Stimulated activated CD4-positive, alpha-beta T cell treated with anti-CD3 and anti-CD28 coated beads, Interleukin-1b, Interleukin-23, amount 100 ng/mL, for 1 hour (primary cell): ENCODE measurements at places on chromosomes 5 and 9.

GRCh38 chr5:78779771-78780616, 131.4 kb upstream of the LHFPL2 start:
- no peak for DNase-seq

DNA sequence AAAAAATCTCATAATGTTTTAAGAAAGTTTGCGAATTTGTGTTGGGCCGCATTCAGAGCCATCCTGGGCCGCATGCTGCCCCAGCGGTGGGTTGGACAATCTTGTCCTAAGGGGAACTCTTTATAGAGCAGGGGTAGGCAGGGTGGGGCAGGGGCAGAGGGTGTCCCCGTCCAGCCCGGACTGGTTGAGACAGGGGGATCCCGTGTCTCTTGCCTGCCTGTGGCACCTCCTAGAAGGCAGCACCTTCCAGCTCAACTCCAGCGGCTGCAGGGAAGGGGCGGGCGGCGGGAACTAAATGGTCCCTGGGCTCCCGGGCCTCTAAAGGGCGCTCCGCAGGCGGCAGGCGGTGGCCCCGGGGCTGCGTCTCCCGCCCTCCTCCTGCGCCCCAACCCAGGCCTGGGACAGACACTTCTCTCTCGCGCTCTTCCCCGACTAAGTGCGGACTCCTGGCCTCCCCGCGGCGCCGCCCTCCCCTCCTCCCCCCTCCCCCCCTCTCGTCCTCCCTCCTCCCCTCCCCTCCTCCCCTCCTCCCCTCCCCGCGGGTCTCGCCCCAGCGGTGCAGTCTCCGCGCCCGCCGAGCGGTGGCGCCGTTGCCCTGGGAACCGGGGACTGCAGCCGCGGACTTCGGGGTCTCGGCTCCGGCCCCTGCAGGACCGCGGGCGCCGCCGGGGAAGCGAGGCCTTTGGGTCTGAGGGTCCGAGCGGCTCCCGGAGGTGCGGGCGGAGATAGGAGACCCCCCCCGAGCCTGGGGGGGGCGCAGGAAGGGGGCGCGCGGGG, 132.6 kb downstream of the MRPL36 start:
- DNase-seq = peak; percentile 28

DNA sequence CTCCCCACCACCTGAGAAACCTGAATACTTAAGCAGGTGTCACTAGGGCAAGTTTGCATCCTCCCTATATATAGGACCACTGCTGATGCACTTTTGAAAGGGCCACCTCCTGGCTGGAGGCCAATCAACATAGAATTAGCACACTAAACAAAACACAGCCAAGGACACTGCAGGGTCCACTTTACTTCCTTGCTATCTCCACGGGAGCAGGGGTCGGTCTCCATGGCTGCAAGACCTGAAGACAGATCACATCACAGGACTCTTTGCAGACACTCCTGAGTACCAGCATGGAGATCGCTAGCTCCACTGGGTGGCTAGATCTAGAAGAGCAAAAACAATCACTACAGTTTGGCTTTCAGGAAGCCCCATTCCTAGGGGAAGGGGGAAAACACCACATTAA, 72.3 kb downstream of the C9orf153 start:
- DNase-seq = no peak

- DNase-seq = no peak
These were observed 38.0 kb downstream of the TGFBI start for GRCh38 chr5:136066661-136067271.

DNA sequence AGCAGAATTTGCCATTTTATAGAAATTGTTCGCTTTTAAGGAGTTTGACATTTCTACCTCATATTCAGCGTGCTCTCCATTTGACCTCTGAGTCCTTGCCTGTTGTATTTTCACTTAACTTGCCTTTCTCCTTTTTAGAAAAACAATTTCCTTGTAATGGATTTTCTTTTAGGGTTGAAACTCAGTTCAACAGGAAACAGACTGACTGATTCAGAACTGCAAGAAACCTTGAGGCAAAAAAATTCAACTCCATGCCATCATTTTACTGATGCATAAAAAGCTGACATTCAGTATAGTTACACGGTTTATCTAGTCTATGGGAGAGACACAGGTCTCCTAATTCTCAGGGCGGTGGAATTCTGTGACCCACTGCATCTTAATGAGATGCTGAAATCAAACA, 59.8 kb downstream of the MRPS30 start:
- DNase-seq = no peak

- DNase-seq = no peak
These were observed 75.8 kb upstream of the PCAT7 start for GRCh38 chr9:94478755-94479730.

- no peak for DNase-seq
These were observed 44.3 kb upstream of the GPR151 start for GRCh38 chr5:146560205-146560812.

DNA sequence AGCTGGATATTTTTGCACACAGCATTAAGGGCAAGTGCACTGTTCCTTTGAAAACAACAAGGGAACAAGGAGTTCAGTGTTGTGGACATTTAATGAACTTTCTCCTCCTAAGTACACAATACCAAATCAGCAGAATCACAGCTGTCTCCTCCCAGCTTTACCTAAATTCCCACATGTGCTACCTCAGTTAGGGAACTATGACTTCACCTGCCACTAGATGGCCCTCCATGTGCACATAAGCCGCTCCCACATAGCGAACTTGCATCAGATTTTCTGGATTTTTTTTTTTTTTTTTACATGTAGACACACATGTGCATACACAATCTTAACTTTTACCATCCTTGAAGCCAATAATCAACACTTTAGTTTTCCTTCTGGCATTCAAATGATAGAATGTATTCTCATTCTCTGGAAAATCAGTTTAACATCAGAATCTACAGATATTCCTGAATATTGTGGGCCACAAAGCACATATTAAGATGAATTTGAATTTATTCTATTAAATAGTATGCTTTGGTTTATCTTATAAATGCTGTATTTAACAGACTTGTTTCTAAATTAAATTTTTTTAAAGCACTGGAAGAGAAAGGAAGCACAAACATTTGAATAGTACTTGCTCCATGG, 123.6 kb downstream of the PALM2AKAP2 start:
- DNase-seq = peak; percentile 23

- DNase-seq = no peak
These were observed 52.3 kb downstream of the ARHGEF28 start for GRCh38 chr5:73678322-73678740.

DNA sequence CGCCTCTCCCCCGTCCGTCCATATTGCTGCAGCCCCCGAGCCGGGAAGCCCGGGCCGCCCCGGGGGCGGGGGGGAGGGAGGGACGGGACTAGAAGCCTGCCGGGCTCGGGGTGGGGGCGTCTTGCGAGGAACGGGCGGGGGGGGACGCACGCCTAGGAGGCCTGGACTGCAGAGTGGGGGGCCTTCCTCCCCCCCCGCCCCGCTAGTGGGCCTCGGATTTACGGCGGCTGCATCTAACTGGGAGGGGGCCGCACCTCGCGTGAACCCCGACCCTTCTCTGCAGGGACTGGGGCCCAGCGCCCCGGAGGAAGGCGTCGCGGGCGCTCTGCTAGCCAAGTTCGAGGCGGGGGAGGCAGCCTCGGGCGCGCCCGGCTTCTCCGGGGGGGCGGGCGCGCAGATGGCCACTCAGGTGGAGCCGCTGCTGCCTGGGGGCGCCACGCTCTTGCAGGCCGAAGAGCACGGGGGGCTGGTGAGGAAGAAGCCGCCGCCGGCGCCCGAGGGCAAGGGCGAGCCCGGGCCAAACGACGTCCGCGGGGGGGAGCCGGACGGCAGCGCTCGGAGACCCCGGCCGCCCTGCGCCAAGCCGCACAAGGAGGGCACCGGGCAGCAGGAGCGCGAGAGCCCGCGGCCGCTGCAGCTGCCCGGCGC, at the start of gene LARP1:
LARP1 (plus strand) TSS at position 17 of the 648 bp plus-strand sequence; CDS start at position 398, 381 bp downstream.
- no peak for DNase-seq

DNA sequence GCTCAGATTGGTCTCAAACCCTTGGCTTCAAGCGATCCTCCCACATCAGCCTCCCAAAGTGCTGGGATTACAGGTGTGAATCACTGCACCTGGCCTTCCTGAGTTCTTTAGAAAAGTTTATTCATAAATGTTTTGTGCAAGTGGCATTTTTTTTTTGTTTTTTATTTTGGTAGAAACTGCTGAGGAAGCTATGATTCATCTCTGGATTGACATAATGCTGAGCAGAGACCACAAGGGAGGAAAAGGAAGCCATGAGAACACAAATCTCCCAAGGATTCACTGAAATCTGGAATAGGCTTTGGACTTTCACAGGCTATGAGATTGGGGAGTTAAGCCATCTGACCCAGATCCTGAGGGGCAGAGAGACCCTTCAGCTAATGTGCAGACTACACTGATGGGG, 3.4 kb upstream of the SLC46A2 start:
- no peak for DNase-seq
